Muscle of leg (tissue), 16 donors: ENCODE measurements at places on chromosomes 16 and 17. TPM values are rescaled to one million over a fixed set of nuclear protein-coding genes. Genes with fewer than 3 reads are reported as not detected.

The PHOSPHO1 gene
- total RNA-seq, result 7.5 TPM

The CSH1 gene
- total RNA-seq, result 21.9 TPM

The SYT17 gene
- 3.1 TPM for total RNA-seq

DNA sequence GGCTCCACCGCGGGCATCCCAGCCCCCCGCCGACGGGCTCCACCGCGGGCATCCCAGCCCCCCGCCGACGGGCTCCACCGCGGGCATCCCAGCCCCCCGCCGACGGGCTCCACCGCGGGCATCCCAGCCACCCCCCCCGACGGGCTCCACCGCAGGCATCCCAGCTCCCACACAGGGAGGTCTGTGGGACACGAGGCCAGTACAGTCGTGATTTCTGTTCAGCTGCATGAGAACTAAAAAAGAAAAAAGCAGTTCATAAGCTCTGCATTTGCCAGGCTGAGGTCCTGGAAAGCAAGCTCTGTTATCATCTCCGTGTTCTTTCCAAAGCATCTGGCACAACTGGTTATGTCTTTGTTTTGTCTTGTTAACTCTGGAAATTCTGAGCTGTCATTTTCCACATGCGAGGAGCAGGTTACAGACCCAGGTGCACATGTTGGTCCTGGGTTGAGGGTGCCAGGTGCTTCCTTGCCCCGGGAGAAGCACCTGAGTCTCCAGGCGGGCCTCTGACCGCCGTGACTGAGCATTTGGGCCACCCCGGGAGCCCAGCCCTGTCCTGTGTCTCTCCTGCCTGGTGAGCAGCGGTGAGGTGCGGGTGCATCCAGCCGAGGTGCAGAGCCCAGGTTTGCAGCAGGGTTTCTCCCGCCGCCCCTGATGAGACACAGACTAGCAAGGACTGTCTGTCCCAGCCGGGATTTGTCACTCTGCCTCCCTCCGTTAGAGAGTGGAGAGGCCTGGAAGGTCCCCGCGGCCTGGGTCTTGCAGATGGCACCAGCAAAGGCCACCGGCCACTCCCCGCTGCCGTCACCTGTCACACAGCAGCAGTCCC is 9.9 kb upstream of the WFIKKN1 start:
- no peak for DNase-seq

DNA sequence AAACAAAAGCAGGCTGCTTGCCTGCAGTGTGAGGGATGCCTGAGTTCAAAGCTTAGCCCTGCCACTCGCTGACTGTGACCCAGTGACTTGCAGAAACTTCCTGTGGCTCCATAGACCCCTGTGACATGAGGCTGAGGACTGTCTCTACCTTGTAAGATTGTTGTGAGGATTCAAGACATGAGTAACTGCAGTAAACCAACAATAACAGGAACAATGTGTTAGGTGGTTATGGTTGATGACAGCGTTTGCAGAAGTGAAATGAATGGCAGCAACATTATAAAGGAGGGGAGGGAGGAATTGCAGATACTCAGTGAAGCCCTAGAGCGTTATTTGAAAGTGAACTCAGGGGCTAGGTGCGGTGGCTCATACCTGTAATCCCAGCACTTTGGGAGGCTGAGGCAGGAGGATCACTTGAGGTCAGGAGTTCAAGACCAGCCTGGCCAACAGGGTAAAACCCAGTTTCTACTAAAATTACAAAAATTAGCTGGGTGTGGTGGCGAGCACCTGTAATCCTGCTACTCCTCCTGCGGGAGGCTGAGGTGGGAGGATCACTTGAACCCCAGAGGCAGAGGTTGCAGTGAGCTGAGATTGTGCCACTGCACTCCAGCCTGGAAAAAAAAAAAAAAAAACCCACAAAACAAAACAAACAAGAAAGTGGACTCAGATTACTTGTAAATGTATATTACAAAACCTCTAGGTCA is 33.5 kb upstream of the EMP2 start:
- DNase-seq, result no peak

DNA sequence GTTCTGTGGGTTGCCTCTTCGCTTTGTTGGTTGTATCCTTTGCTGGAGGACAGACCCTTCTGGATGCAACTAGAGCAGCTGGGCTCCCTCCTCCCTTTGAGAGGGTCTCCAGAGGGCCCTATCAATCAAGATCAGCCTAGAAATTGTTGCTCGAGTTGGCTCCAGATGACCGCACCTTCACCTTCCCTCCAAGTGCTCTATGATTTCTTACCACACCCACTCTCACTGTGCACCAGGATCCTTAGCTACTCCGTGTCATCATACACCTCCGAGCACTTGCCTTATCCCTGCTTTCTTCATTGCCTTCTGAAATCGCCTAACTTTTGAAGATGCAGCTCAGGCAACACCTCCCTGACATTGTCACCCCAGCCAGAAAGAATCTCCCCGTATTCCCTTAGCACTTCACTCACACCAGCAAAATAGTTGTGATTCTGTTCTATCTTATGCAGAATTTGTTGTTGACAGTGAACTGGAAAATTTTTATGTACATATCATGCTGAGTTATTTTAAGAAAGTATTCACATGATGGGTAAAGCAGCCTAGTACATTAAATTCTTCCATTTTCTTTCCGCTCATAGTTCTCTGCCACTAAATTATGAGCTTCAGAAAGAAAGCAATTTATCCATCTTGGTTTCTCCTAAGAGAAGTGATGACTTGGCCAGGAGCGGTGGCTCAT is 52.9 kb downstream of the ABAT start:
- DNase-seq, result no peak

- peak; percentile 69 for DNase-seq
These were observed 5.2 kb downstream of the AXIN2 start for GRCh38 chr17:65556014-65556909.

DNA sequence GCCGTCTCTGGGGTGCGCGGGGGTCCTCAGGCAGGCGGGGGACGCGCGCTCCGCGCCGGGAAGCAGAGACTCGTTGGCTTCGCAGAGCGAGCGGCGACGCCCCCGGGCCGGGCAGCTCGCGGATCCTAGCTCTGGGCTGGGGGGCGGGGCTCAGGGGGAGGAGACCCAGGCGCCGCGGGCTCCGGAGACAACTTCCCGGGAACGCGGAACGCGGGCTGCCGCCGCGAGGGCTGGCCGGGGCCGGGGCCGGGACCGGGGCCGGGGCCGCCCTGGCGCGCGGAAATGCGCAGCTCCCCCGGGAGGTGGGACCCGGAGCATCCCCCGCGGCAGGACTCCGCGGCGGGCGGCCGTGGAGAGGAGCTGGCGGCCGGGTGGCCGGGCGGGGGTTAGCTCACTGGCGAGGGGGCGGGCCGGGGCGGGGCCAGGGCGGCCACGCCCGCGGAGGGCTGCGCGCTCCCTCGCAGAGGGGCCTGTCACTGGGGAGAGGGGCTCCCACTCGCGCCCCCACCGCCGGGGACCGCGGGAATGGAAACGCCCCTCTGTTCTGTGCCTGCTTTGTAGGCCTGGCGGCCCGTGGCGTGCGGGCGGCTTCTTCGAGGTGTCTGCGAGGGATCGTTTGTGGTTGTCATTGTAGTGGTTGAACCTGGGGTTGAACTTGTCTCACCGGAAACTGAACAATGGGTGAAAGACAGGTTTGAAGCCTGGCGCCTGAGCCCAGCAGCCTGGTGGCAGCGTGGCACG is at the start of gene GAS7:
Gene GAS7 (minus strand): TSS at position 98 of the 741 bp plus-strand sequence.
- DNase-seq, result peak; percentile 90

DNA sequence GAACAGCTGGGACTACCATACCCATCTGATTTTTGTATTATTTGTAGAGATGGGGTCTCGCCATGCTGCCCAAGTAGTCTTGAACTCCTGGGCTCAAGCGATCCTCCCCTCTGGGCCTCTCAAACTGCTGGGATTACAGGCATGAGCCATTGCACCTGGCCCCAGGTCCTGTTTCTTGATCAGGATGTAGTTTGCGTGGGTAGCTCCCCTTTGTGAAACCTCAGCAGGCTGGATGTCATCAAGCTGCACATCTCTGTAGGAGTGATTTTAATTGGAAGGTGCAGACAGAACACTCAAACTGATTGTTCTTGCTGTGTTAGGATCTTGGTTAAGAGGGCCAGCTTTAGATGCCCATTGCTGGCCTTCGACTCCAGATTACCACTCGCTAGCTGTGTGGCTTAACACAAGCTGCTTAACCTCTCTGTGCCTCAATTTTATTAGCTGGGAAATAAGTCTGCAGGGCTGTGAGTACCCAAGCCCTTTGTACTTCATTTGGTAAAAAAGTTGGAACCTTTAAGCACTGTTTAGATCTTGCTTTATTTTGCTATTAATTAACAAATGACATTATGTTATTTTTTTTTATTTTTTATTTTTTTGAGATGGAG is 16.5 kb downstream of the BCO1 start:
- no peak for DNase-seq
